ACHN (cell line): ENCODE measurements at places on chromosomes 2 and 18.

DNA sequence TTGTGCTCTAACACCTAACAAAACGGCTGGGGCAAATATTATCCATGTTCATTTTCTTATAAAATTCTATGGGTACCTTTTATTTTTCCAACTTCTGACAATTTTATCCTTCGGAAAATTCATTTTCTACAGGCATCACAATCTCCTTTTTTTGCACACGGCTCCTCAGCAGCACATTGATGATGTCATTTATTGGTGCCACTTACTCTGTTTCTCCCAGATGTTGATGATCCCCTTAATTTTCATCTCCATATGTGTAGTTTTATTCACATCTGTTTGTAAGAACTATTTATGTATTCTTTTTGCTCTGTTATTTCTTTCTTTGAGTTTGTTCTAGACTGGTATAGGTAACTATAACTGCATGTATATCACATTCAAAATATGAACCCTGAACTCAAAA, 1660.8 kb upstream of the DDX18 start:
- DNase-seq = no peak

DNA sequence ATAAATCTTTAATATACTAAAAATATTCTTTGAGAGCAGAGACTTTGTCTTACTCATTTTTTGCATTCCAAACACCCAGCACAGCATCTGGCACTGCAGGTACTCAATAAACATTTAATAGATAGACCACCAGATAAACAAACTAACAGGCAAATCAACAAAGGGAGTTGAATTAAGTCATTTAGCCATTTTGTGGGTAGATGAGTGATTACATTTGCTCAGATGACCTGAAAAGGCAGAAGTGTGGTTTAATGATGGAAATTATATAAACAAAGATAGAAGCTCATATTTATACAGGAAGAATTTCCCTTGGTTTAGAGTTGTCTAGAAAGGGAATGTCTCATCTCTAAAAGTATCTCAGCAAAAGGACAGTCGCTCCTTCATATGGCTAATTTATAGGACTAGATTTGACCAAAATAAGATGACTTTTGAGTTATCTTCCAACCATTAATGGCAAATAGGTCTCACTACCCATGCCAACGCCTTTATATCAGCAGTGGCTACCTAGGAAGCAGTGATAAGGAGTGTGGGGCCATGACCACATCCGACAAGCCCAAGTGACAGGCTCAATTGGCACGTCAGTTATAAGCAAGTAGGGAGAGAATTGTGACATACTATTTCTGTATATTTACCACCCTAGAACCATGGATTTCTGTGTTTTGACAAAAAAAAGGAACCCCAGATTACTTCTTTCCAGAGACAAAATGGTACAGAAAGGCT, 173.5 kb downstream of the ATAD2B start:
- DNase-seq = no peak

DNA sequence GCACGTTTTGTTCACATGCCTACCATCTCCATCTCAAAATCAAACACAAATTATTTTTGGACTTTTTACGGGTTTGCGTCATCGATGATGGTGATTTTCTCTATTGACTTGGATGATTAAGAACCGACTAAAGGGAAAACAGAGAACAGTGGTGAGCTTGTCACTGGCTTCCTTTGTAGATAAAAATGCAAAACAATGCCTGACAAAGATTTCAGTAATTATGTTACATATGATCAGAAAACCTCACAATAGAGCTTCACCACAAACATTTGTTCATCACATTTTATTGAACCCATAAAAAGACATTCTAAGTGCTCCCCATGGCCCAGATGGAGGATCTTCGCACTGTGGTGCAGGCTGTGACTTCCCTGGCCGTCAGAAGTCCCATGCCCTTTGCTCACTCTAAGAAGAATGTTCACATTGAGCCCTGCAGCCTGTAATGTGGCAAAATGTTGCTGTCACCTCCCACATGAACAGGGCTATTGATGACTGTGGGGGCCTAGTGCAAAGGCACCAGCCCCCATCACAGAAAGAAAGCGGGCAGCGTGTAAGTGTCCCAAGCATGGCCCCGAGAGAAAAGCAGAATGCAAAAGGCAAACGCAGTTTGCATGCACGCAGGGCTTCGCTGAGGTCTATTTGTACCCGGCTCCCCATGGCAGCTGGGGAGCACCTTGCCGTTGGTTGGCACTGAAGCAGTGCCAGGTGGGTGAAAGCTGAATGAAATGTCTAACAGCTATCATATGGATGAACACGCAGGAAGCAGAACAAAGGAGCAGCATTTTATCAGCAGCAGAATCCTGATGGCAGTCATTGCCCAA, 60.6 kb downstream of the BCL2 start:
- DNase-seq = no peak

DNA sequence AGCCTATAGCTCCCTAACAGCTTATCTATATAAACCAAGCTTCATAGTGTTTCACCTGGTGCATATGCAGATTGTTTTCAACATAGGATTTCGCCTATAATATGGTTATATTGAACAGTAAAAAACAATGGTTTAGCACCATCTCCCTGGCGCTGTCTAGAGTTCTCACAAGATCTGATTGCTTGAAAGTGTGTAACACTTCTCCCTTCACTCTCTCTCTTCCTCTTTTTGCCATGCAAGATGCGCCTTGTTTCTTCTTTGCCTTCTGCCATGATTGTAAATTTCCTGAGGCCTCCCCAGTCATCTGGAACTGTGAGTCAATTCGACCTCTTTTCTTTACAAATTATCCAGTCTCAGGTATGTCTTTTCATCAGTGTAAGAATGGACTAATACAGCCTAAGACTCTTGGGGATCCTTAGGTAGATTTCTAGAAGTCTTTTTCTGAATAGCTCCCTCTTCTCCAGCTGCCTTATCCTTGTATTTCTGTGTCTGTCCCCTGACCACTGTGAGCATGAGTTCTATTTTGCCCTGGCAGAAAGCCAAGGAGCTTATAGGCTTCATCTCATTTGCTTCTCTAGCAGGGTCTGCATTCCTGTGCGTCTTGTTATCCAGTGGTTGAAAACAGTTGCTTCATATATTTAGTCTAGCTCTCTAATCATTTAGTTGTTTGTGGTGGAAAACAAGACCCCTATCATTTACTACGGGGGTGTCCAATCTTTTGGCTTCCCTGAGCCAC, 401.6 kb downstream of the GPD2 start:
- no peak for DNase-seq

- DNase-seq = no peak
Measured at GRCh38 chr18:78113136-78113939, 863.7 kb downstream of the GALR1 start.

- no peak for DNase-seq
Measured at GRCh38 chr2:196431076-196431475, 208.4 kb upstream of the CCDC150 start.

GRCh38 chr2:229943171-229943570, 20.9 kb downstream of the FBXO36 start:
- DNase-seq = no peak

DNA sequence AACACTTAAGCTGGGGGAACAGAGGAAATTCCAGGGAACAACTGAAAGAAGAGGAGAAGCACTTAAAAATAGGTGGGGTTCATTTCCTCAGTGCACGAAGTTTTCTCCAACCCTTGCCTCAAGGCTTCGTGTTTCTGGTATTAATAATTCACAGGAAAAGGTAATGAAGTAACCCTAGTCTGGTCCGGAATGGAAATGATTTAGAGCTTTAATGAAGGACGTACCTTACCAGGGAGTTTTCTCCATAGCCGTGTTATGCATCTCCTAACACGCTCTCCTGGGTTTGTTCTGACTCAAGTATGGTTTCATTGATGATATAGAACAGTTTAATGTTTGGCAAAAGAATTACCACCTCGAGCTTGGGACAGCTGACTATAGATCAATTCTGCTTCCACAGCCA, 214.2 kb downstream of the MTX2 start:
- no peak for DNase-seq

GRCh38 chr2:96685577-96686459, 43.3 kb downstream of the FER1L5 start:
- no peak for DNase-seq

DNA sequence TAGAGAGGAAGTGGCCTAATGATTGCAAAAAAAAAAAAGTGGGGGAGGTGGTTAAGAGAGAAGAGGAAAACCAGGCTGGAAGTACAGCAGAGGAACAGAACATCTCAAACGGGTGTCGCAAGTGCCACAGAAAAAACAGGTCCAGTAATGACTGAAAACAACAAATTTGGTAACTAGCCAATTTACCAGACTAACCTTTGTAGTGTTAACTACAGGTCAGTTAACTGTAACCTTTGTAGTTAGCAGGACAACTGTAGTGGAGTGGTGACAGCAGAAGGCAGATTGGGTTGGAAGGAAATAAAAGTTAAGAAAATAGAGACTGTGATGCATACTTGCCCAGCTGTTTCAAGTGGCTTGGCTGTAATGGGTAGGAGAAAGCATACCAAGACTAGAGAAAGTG, 91.4 kb upstream of the CHST9 start:
- no peak for DNase-seq

- no peak for DNase-seq
Measured at GRCh38 chr2:20594957-20595356, 55.9 kb downstream of the HS1BP3 start.

GRCh38 chr2:23289671-23290070, 95.3 kb upstream of the KLHL29 start:
- no peak for DNase-seq

DNA sequence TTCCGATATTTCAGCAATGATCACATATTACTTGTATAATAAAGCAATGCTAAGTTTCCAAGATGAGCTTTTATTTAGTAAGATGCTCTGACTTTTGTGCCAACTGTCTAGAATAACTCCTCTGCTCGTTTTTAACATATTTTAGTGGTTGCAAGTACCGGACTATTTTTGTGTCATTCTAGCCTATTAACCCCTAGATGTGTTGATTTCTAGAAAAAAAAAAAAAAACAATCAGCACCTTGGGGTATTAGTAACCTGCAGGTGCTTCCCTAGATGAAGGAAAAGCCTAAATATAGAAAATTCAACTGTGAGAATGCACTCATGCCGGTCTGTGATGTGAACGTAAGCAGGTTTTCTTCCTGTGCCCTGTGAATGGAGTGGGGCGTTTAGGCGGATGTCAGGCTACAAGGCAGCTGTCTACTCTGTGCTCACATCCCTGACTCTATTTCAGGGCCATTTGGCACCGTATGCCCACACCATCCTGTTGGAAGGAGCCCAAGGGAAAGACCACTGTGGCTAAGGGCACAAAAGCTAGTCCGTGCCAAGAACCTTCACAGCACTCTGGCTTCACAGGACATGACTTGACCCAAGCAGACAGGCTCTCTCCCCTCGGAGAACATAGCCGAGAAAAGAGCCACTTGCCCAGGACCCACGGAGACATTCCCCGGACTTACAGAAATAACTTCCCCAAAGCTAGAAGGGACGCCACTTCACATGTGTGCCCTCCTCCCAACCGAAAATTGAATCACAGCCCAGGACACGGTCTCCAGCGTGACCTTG, 60.9 kb upstream of the AGAP1 start:
- no peak for DNase-seq

DNA sequence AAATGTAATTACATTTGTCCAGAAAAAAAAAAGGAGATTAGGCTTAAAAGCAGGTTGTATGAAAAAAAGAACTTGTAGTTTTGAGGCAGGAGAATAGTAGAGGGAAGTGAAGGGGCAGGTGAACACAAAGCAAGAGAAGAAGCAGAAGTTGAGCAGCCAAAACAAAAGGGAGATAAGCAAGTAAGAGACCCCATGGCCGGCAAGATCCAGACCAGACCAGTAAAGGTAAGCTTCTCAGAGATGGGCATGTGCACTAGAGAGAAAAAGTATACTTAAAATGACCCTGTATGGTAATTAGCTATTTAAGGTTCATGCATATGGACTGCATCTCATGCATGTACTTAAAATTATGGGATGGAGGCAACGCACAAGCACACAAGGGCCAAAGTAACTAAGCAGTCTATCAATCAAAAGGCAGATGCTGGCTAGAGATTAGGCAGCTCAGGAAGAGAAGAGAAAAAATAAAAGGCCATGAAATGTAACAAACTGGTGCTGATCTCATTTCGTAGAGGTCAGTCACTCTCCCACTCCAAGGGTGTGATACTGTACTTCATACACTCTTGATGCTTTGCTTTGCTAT, 9.7 kb downstream of the SIGLEC15 start:
- no peak for DNase-seq

GRCh38 chr2:69514819-69515218, 77.6 kb upstream of the NFU1 start:
- DNase-seq = no peak

- no peak for DNase-seq
Measured at GRCh38 chr2:157287160-157287559, 29.7 kb downstream of the GALNT5 start.

- no peak for DNase-seq
Measured at GRCh38 chr2:49569176-49569575, 414.9 kb upstream of the FSHR start.

- no peak for DNase-seq
Measured at GRCh38 chr18:25825056-25825455, 265.4 kb downstream of the SS18 start.

GRCh38 chr2:182316950-182317349, 109.9 kb downstream of the PDE1A start:
- DNase-seq = no peak

DNA sequence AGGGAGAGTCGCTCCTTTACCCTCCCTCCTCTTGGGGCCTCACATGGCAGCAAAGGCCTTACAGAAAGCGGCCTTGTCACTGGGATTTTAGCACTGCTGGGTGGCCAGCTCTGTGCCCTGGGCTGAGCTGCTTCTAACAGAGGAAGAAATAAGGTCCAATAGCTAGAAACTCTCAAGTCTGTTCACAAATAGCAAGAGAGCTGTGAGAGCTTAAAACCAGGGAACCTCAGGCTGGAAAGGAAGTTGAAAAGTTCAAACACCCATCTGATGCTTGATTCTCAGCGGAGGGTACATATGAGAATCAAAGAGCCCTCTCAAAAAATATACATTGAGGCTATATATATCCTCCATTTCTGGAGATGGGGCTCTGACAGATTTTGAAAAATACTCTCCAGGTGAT, 54.7 kb downstream of the ST6GAL2 start:
- DNase-seq = no peak

GRCh38 chr2:13495051-13495450, 778.3 kb downstream of the TRIB2 start:
- DNase-seq = no peak

DNA sequence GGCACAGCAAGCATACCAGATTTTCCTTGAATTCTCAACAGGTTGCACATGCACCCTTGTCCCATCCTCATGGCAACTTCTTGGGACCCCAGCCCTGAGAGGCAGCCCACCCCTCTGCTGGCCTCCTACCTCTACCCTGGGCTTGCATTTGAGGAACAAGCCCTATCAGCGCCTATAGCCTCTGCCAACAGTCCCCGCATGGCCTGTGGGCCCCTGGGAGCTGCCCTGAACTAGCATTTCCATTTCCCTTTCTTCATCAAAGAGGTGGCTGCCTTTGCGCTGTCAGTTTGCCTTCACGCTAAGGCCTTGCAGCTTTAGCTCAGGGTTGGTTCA, 5.4 kb upstream of the ZAP70 start:
- no peak for DNase-seq

- DNase-seq = no peak
Measured at GRCh38 chr2:70717431-70718038, 50.5 kb downstream of the ADD2 start.

GRCh38 chr2:120203251-120204021, 19.8 kb downstream of the TMEM185B start:
- no peak for DNase-seq

GRCh38 chr2:97858442-97858841, 137.3 kb downstream of the TMEM131 start:
- DNase-seq = no peak
